ENCODE measurements at places on chromosomes 3 and 15.
A peak's percentile ranks its signal among the peaks of the same experiment; 100 is the strongest.

GRCh38 chr3:172089250-172089649 is 49.9 kb downstream of the FNDC3B start:
- no peak for DNase-seq

DNA sequence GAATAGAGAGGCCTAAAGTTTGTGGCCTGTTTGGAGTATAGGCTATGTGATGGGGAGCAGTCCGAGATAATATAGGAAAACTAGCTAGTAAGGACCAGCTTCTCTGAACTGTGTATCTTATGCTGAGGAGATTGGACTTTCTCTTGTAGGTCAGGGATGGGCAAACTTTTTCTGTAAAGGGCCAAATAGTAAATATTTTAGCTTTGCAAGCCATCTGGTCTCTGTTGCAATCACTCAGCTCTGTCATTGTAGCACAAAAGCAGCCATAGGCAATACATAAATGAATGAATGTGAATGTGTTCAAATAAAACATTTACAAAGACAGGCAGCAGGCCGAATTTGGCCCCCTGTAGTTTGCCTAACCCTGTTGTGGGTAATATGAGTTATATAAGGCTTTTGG is 24.5 kb downstream of the TMOD3 start:
- DNase-seq = no peak

DNA sequence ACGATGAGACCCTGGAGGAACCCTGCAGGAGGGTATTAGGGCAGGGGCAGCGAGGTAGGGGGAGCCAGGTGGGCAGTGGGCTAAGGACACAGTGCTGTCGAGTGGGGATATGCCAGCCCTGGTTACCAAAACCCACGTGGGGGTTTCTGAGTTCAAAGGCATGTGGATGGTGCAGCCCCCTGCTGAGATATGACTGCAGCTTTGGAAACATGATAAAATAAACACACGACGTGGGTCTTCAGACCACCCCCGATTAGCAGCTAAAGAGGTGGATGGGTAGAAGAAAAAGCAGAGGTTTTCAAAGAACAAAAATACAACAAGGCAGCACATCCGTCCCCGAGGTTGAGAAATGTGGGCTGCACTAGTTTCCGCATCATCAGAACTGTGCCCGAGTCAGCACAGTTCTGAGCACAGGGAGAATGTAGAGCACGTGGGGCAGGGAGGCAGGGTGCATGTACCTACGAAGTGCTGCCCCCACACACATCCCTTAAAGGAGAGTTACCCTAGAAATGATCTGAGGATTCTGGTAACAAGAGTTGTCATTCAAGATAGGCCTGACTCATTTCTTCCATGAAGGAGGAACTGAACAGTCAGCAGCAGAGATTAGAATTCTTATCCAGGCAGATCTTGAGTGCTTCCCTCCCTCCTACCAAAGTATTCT is 121.3 kb downstream of the RPLP1 start:
- no peak for DNase-seq

GRCh38 chr3:171168086-171168485 is 141.6 kb upstream of the SLC2A2 start:
- no peak for DNase-seq

GRCh38 chr3:50155891-50156290 is 767 bp downstream of the SEMA3F start:
- no peak for DNase-seq

- peak; percentile 30 for DNase-seq
These were observed 28.5 kb downstream of the SLCO2A1 start for GRCh38 chr3:134001251-134001650.

GRCh38 chr3:127036209-127037020 is 53.5 kb downstream of the PLXNA1 start:
- peak; percentile 47 for DNase-seq

GRCh38 chr15:87602371-87602770 is 654.2 kb downstream of the NTRK3 start:
- DNase-seq = no peak

DNA sequence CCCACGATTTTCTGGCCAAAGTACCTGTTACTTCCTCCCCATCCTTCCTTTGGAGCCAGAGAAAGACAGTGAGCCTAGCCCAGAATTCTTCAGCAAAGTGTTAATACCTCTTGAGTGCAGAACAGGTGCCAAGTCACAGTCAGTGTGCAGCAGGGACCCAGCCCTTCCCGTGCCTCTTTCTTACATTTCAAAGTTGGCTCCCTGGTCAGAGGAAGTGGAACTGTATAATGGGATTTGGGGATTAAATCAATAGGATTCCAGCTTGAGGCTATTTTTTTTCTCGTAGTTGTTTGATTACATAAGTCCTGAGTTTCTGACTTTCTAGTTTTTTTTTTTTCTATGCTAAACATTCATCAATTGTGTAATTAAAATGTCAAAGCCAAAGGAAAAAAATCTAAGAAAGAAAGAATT is 52.6 kb upstream of the ABHD10 start:
- DNase-seq = no peak

- peak; percentile 58 for DNase-seq
These were observed 73.5 kb upstream of the DCP1A start for GRCh38 chr3:53420831-53421230.

GRCh38 chr3:149703466-149703865 is 45.6 kb upstream of the WWTR1 start:
- no peak for DNase-seq

GRCh38 chr3:56914646-56915045 is 112.9 kb upstream of the ARHGEF3 start:
- DNase-seq = no peak

GRCh38 chr15:39589193-39589814 is 8.4 kb downstream of the THBS1 start:
- no peak for DNase-seq

- DNase-seq = no peak
These were observed 759.4 kb downstream of the ROBO2 start for GRCh38 chr3:77799278-77799677.

GRCh38 chr3:189941125-189941524 is 179.6 kb downstream of the P3H2 start:
- no peak for DNase-seq

DNA sequence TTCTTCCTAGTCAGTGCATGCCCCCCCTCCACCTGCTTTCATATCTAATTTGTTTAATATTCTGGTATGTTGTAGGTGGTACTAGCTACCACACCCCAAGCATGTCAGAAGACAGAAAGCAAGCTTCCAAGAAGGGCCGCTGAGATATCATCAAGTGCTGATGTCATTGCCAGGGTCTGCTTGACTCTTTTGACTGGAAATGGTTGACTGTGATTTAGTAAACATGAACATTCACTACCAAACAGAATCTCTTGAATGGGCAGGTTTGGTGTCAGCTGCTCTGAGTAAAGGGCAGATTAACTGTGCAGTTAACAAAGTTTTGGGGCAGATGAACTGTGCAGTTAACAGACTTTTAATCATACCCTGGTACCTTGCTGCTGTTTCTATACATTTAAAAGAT is 244.2 kb upstream of the SATB1 start:
- DNase-seq = no peak

DNA sequence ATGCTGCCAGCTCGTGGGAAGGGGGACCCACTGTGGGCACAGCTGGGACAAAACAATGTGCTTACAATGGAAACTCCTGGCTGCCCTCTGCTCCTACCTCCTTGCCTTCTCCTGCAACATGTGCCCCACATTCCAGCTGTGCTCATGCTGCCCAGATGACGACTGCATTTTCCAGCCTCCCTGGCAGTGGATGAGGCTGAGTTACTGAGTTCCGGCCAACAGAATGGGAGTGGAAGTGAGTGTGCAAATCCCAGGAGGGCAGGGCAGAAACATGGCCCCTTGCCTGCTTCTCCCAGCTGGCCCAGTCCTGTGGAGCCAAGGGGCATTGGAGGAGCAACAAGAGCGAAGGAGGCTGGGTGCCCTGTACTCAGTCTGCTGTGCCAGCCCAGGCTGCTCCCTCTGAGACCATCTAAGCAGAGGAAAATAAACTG is 17.1 kb downstream of the KLF15 start:
- DNase-seq = peak; percentile 99

- no peak for DNase-seq
These were observed 308.7 kb upstream of the IL12A start for GRCh38 chr3:159679900-159680299.

- DNase-seq = no peak
These were observed 481.7 kb downstream of the ZPLD1 start for GRCh38 chr3:102916532-102916931.
